ENCODE measurements at places on chromosomes 1 and 21. TPM values are rescaled to one million over a fixed set of nuclear protein-coding genes. Genes with fewer than 3 reads are reported as not detected.

DNA sequence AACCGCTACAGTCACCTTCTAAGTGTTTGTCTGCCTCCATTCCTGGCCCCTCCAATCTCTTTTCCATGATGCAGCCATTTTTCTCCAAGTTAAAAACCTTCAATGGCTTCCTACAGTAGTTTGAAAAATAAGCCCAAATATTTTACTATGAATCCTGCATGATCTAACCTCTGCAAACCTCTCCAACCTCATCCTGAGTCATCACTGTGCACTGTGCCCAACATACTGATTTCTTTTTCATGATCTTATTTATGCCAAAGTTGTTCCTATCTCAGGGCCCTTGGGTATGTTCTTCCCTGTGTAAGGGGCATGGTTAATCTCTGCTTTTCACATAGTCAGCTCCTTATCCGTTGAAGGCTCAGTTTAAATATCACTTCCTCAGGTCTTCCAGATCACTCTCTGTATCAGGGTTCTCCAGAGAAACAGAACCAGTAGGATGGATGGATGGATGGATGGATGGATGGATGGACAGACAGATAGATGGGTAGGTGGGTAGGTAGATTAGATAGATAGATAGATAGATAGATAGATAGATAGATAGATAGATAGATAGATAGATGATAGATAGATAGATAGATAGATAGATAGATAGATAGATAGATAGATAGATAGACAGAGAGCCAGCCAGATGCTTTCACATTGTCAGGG is 18.1 kb upstream of the PTPN14 start:
- DNase-seq = no peak

GRCh38 chr1:19385869-19386591 is 73.9 kb downstream of the SLC66A1 start:
- DNase-seq = peak; percentile 71

GRCh38 chr1:12851779-12852178 is 3.3 kb upstream of the HNRNPCL1 start:
- DNase-seq = no peak

- no peak for DNase-seq
Measured at GRCh38 chr1:112988367-112988766, 32.4 kb upstream of the SLC16A1 start.

GRCh38 chr1:99264201-99265021 is at the start of gene PLPPR4:
PLPPR4 (plus strand) TSS chr1:99264492; CDS start chr1:99264594, 102 bp downstream.
- DNase-seq = peak; percentile 17

DNA sequence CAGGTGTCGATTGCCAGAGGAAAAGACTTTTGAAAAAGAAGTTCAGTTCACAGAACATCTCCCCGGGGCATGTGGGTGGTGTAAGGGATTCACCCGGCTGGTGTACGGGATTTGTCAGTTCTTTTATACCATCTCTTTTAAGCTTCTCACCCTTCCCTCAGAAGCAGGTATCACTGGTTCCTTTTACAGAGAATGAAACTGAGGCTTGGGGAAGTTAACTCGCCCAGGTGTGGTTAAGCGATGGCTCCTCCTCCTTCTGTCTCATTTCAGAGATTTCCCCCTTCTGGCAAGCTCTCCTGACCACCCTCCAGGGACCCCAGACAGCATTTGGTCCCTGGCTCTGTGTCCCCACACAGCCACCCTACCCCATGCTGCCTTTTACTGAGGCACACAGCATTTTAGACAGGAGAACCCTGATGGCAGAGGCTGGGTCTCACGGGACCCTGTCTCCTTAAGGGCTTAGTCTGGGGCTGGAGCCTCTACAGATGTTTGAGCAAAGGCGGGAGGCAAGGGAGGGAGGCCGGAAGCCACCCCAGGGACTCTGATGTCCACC is 2.8 kb upstream of the ECE1 start:
- DNase-seq = no peak

GRCh38 chr1:14848203-14848602 is 249.7 kb downstream of the KAZN start:
- DNase-seq = no peak

DNA sequence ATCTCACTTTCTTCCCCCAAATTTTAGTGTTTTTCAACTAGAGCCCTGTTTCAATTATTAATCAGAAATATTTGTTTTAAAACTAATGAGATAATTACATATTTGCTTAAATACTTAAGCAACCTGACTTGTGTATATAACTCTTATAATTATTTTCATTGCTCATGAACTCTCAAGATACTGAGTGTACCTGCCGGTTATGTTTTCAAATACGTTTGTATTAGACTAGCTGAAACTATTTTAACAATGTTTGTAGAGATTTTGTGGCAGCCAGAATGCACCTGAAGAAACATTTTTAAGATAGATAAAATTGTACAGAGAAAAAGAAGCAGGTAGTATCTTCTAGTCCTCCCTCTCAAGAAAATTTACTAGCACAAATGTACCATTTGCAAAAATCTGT is 140.6 kb upstream of the CXADR start:
- DNase-seq = no peak

DNA sequence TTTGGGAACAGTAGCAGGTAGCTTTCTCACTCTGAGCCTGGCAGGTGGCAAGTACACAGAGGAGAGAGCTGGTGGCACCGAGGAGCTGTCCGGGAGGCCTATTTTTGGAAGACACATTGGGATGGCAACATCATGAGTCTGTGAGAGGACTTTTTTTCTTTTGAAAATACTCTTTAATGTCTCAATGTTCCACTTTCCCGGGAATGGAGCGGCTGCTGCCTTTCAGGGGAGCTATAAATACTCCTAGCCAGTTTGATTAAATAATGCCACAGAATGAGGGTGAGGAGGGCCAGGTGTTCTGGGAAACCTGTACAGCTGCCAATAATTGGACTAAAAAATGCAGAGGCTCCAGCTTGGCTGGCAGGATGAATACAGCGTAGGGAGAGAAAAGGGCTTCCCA is 93.3 kb upstream of the COG2 start:
- DNase-seq = no peak

- no peak for DNase-seq
Measured at GRCh38 chr1:155261493-155261851, 688 bp downstream of the SCAMP3 start.

- no peak for DNase-seq
Measured at GRCh38 chr21:20877976-20878375, 120.2 kb upstream of the NCAM2 start.

GRCh38 chr1:16012590-16013219 is 5.1 kb downstream of the HSPB7 start:
- DNase-seq = peak; percentile 81

DNA sequence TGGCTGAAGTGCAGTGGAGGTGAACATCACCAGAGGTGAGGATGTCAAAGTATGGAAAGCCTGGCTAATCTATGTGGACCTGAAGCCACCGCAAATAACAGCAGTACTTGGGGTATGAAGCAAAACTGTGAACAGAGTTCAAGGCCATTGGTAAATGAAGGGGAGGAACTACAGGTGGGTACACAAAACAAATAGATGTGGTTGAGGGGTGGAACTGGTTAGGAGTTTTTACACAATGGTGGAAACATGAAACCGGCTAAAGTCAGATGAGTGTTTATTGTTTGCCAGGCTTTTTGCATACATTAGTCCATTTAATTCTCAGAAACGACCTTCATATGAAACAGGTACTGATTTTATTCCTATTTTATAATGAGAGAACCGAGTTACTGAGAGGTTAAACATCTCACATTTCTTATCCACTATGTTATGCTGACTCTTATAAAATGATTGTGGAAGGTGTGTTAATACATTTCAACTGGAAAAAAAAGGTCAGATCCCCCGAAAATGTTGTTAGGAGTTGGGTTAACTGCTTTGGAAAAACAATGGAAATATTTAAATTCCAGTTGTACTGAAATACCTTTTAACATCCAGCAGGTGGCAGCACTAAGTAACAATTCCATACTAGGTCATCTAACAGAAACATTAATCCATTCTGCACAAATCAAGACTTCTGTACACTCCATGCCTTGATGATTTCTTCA is 44.3 kb upstream of the GTF2B start:
- DNase-seq = no peak

DNA sequence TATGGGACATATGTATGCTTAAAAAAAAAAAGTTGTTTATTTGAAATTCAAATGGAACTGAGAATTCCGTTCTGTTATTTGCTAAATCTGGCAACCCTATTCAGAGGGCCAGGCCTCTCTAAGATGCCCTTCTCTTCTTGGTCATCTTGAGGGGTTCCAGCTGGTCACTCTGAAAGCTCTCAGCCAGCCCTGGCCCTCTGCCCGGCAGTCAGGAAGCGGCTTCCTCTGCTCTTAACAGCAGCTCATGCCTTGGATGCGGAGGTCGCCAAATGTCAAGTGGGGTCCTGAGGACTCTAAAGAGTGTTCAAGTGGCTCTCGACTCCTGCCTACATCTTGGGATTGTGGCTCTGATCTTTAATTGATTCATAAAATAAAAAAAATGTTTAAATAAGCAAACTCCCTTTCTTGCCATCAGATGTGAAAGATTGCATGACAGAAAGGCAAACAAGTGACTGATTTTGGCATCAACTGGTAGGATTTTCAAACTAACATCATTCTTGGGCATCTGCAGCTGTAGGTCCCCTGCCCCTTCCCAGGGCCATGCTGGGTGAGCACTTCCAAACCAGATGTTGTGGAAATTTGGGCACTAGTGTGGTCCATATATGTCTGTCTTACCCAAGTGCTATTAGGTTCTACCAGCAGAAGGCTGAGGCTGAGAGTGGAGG is 130.8 kb downstream of the PRDM2 start:
- DNase-seq = no peak

DNA sequence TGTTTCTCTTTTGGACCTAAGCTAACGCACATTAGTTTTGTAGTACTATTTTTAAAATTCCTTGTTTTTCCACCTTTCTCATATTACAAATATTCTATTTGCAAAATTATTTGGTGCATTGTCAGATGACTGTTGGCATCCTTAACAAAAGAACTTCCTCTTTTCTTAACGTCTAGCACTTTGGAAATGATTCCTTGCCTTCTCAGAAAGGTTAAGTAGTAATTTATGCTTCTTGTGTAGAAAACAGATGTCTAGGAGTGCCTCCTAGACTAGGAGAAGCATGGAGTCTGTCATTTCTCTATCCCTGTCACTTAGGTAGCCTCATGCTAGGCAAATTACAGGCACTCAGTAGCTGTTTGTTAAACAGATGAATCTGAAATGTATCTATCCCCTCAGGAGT is 64.4 kb downstream of the HSPA13 start:
- no peak for DNase-seq

DNA sequence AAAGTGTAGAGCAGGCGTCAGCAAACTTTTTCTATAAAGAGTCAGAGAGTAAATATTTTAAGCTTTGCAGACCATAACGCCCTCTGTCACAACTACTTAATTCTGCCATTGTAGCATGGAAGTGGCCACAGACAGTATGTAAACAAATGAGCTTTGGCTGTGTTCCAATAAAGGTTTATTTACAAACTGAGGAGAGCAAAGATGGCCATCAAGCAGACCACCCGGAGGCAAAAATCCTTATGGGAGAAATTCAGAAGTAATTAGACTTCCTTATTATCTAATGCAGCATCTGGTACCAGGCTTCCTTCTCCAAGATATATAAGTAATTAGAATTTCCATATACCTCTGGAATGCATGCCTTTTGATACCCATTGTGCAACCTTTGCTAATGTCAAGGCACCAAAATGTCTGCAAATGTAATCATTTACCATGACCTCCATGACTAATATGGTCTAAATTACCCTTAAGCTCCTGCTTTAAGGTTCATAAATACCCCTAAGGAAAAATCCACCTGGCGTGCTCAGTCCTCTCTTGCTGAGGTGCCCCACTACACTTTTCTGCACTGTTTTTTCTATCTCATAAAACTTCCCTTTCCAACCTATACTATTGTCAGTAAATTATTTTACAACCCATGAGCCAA is 377.8 kb downstream of the MATN1 start:
- DNase-seq = no peak

DNA sequence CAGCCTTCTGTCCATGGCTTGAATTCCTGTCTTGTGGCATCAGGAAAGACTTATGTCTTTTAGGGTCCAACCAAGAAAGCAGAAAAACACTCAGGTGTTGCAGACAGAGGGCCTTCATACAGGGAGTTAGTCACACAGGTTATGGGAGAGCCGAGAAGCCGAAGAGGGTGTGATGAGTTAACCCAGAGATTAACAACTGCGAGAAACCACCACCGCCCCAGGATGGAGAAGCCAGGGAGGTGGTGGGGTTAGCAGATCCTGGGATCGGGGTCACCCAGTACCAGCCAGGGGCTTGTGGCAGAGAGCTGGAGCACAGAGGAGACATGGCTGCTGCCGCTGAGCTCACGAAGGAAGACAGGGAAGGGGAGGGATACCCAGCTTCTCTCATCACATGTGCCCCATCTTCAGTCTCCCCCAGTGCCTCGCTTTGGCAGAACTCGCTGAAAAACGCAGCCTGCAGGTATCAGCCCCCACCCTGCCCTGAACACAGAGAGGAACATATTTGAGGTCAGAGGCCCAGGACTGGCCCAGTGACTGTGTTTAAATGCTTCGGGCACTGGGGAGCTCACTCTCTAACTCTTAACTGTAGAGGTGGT is 58.7 kb downstream of the RUNX3 start:
- DNase-seq = no peak

DNA sequence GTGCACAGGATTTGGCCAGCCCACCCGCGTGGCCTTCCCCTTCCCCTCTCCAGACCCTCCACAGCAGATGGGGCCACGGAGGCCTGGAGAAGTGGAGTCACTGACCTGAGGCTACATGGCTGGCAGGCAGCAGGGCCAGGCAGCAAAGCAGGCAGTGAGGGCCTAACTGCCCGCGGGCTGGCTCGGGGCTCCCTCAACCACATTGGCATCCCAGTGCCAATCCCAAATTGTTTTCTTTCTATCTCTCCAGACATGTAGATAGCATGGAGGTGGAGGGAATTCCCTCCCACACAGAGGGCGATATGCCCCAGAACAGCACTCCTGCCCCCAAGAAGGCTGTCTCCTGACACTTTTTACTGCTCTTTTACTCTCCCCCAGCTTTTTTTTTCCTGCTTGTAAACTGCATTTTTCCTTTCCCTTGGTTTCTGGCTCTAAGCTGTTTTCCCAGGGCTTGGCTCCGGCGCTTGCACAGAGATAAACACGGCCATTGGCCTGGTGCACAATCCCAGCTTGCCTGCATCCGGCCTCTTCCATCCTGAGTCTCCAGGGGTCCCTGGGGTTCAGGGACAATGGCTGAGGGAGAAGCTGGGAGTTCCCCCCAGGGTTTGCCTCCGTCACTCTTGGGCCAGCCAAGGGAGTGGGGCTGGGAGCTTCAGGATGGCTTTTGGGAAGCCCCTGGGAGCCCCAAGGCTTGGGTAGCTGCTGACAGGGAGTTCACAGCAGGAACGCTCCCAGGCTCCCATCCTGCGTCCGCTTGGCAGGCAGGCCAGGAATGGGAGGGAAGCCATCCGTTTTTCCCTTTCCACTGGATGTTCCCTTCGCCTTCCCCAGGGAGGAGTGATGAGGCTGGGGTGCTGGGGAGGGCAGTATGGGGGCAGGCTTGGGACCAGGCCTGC is 7.0 kb downstream of the EPHX1 start:
- DNase-seq = peak; percentile 79

Gene TMEM125
- total RNA-seq = 0.55 TPM

Gene PLA2G2F
- total RNA-seq = not detected

Gene KRTAP23-1
- not detected for total RNA-seq

Gene HTR1D
- total RNA-seq = not detected

Gene CRYAA
- total RNA-seq = not detected

Gene NRIP1
- total RNA-seq = 81.9 TPM

Gene STUM
- 9.1 TPM for total RNA-seq
